Brain microvascular endothelial cell (primary cell): ENCODE measurements at places on chromosomes 3 and 15.

GRCh38 chr15:99130765-99131440, 26.0 kb downstream of the SYNM start:
- no peak for DNase-seq

DNA sequence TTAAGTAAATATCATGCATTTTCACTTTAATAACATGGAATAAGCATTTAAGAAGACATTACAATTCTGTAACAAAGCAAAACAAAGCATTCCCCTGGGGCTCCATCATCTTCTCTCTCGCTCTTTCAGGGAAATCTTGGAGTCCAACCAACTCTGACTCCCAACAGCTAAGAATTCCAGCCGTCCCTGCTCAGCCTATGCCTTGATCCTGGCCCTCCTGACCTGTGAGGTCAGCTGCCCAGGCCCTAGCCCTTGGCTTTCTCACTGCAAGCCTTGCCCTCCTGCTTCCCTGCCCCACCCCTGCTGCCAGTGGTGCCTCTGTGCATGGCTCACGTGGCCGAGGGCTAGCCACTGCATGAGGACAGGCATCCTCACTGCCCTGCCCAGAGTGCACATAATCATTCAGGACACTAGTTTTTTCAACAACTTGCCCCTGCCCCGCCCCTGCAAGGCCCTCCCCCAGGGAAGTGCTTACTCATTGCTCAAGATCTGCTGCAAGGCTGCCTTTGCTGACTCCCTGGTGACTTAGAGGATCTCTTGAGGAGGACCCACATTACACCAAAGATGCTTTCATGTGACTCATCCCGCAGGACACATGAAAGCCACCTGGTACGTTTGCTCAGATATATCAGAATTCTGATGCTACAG, 37.6 kb downstream of the MTMR10 start:
- DNase-seq, result peak; percentile 90

DNA sequence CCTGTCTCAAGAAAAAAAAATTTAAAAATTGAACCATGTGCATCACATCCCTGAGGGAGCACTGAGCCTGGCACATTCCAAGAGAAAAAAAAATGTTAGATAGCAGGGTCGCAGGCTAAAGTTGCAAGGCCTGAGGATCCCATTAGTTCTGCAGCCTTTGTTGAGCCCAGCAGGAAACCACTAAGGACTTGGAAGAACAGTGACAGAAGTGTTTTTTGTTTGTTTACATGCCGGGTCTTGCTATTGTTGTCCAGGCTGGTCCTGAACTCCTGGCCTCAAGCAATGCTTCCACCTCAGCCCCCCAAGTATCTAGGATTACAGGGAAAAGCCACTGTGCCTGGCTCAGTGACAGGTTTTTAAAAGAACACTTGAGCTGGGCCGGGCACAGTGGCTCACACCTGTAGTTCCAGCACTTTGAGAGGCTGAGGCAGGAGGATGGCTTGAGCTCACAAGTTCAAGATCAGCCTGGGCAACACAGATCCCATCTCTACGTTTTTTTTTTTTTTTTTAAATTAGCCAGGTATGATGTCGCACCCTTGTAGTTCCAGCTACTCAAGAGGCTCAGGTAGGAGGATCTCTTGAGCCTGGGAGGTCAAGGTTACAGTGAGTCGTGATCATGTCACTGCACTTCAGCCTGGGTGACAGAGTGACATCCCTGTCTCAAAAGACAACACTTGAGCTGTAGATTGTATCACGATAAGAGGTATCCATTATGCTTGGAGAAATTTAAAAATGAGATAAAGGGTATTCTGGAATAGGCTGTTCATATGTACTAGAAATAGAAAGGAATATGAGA, 15.2 kb downstream of the CHAC1 start:
- no peak for DNase-seq

GRCh38 chr3:47404955-47405790, 24.4 kb downstream of the PTPN23 start:
- no peak for DNase-seq

DNA sequence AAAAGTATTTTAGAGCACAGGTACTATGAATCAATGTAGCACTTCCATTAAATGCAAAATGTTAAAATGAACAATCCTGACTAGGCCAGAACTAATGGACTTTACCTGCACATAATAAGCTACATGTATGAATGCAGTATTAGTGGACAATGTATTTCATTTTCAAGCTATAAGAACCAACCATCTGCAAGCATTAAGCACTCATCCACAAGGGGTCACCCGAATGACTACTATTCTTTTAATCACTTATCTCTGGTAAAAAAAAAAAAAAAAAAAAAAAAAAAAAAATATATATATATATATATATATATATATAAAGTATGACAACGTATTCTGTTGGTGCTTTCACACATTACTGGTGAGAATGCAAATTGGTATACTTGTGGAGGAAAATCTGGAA, 7.2 kb downstream of the HERC1 start:
- peak; percentile 52 for DNase-seq

DNA sequence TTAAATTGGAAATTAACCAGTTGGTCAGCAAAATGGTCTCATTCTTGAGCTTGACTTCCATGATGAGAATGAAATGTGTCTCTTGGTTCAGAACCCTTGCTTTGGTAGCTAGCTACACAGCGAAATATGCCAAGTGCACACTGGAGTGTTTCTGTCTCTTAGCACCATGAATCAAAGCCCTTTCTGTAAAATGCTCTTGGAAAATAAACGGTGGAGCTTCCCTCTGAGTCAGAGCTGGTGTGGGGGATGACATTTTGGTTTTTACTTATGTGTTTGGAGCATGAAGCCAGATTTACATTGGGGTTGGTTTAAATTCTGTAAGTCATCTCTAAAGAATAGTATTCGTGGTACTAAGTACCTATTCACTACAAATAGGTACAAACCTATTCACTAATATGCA, 85.1 kb upstream of the NANOGP8 start:
- DNase-seq, result no peak

DNA sequence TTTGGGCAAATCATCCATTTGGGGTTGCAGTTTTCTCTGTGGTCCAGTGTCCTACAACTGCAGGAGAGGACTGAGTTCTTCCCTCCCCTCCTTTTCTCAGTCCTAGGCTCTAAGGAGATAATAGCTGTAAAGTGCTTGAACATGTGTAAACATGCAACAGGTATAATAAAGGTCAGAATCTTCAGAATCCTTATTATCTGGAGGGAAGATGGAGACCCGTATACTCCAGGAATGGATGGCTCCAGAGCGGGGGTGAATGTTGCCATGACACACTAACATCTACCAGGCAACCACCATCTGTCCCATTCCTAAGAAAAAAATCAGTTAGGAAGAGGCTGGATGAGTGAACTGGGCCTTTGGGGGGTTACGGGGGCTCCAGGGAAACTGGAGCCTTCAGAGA, 39.7 kb upstream of the GLCE start:
- DNase-seq, result no peak

DNA sequence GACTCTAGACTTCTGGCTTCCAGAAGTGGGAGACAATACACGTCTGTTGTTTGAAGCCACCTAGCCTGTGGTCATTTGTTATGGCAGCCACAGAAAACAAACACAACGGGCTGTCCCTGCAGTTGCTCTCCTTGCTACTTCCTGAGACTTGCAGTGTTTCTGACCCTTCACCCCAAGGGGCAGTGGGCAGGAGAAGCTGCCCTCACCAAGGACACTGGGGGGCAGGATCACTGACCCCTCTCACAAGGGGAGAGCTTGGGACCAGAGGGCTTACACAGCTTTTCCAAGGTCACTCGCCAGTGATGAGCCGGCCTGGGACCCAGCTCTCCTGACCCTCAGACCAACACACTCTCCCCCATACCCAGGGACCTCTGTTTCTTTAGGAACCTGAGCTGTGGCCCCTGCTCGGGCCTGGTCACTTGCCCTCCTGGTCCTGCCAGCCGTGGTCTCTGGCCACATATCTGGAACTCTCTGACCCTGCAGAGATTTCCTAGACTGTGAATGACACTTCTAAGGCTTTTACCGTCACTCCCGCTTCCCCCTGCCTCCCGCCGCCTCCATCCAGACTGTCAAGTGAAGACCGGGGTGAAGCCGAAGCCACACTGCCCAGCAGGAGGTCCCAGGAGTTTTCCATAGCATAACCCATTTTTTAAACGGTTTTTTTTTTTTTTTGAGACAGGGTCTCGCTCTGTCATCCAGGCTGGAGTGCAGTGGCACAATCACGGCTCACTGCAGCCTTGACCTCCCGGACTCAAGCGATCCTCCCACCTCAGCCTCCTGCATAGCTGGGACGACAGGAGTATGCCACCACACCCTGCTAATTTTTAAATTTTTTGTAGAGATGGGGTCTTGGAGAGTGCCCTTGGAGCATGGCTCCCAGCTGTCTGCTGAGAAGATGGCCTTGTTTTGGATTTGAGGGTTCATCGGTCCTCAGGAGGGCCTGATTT, 4.4 kb downstream of the ATP2B2 start:
- no peak for DNase-seq

DNA sequence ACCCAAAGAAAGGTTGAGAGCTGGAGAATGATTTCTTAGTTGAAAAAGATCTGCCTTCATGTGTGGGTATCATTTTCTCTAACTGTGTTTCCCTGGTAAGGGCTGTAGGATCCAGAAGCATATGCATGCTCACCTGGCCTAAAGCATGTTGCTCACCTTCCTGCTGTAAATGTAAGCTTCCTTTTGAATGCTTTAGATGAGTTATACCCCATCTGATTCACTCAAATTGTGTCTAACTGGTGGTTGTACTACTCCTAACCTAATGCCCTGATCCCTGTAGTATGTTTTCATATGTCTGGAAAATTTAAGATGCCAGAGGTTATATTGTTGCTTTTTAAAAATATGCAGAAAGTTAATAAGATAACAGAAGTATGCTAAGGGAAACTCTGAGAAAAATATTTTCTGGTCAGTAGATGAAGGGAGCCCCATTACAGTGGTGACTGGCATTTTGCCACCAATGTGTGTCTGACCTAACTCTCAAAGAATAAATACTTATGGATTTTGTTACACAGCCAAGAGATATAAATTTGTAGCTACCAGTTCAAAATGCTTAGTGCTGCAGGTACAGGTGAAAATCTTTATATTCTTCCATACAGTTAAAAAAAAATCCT, 7.7 kb downstream of the FILIP1L start:
- peak; percentile 68 for DNase-seq

GRCh38 chr3:154081305-154081704, 39.9 kb upstream of the ARHGEF26 start:
- DNase-seq, result no peak

- DNase-seq, result peak; percentile 53
Measured at GRCh38 chr3:64457811-64458210, 230.0 kb downstream of the ADAMTS9 start.

DNA sequence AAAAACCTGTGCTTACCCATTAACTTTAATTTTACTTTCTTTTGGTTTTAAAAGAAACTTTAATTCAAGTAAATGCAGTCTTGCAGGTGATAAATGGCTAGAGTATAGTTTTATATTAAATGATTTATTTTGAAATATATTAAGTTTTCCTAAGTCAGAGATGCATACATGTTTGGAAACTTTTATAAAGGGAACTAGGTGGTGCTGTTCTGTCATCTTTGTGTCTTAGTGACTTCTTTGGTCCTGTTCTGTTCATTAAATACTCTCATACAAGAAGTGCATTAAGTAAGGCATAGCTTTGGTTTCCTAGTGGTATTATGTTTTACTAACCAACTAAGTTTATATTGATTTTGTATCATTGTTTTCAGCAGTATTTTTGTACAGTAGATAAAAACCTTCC, 15.6 kb downstream of the CADM2 start:
- DNase-seq, result no peak

DNA sequence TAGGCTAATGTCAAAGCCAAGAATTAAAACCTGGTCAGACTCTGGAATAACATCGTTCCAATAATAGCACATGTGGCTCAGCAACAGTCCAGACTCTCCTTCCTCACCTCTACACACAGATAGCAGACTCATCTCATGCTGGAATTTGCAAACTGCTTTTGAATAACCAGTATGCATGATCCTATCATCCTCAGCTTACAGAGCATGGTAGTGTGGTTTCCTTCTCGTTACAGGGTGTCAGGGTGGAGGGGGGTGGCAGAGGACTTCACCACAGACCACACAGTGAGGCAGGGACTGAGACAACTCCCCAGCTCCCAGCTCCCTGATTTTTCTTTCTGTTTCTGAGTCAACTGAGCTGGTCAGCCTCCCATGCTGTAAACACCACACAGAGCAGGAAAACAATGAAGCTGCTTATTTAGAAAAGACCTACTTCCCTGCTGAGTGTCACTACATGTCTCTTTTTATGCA, 101.6 kb downstream of the RPL22L1 start:
- peak; percentile 49 for DNase-seq

- no peak for DNase-seq
Measured at GRCh38 chr3:29286478-29287240, 5.8 kb downstream of the RBMS3 start.

GRCh38 chr15:51184627-51185026, 89.9 kb upstream of the TNFAIP8L3 start:
- DNase-seq, result no peak

- no peak for DNase-seq
Measured at GRCh38 chr3:24390169-24391130, 104.2 kb downstream of the THRB start.

DNA sequence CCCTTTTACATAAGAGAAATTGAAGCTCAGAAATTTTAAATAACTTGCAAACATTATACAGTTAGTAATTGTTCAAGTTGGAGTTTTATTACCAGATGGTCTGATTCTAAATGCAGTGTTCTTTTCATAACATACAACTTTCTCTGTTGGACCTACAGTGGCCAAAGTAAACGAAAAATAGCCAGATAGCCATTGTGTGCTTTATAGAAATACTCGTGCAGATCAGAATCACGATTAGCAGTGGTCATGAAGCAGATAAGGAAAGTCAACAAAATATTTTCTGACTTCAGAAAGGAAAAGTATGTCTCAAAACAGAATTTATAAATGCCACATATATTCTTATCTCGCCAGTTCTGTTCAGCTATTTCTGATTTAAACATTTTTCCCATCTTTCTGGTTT, 436.9 kb downstream of the CNTN6 start:
- DNase-seq, result no peak

DNA sequence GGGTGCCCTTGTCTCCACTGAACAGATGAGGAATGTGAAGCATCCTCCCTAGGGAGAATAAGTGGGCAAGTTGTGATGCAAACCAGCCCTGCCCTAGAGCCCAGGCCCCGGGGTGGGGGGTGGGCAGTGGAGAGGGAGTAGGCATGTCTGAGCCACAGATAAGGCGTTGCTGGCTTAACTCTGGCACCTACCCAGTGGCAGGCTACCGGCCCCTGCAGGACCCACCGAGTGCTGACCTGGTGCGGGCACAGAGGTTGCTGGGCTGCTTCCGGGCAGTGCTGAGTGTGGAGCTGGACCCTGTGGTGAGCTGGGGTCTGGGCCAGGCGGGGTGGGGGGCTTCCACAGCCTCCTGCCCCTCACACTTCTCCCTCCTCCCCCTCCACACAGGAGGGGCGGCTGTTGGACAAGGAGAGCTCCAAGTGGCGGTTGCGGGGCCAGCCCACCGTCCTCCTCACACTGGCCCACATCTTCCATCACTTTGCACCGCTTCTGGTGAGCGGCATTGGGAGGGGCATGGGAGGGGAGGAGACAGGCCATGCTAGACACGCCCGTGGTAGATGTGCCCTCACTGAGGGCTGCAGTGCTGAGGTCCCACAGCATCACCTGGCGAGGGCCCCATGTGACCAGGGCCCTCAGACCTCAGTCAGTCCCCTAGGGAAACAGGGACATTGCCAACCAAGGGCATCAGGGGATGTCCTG, 10.1 kb downstream of the RNF123 start:
- DNase-seq, result no peak

GRCh38 chr15:45026651-45027190, 3.7 kb downstream of the SORD start:
- no peak for DNase-seq
